ENCODE measurements at places on chromosomes 6 and 20. TPM values are rescaled to one million over a fixed set of nuclear protein-coding genes. Genes with fewer than 3 reads are reported as not detected.

GRCh38 chr6:25219917-25220278, 59.3 kb upstream of the CARMIL1 start:
- no peak for DNase-seq

DNA sequence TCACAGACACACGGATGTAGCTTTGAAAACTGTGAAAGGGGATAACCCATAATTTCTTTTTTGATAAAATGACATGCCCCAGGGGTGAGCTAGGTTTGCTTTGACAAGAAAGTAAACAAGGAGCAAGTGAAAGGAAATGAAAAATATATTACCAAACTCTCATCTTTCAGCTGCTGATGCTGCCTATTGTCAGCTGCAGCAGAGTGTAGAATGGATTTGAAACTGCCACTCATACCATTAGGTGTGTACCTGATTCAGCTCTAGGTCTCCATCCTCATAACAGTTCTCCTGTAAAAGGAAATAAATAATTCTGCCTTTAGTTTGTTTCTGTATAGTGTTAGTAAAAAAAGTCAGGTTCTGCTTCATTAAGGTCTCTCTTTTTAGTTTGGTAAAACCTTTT, 415.1 kb upstream of the MARCKS start:
- no peak for DNase-seq

- DNase-seq = no peak
Measured at GRCh38 chr6:79984261-79984660, 20.2 kb upstream of the TTK start.

- DNase-seq = no peak
Measured at GRCh38 chr6:109762769-109763441, 71.8 kb downstream of the FIG4 start.

DNA sequence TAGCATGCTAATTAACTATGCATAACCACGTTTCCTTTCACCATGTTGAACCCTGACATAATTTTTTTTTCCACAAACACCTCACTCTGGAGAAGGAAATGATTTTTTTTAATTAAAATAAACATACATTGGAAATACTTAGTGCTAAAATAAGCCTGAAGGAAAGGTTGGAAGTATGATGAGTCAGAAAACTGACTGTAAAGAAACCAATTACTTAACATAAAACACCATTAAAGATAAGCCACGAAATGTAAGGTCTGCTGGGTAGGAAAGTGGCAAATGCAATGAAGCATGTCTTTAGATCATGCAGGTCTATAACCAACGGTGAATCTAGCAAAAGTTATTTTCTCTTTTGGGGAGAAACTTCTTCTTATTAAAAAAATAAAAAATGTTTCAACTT, 47.5 kb downstream of the OPRM1 start:
- no peak for DNase-seq

The ENPP1 gene
- 13.4 TPM for total RNA-seq
